Kidney (tissue), 22 donors: ENCODE measurements at places on chromosomes 3 and 15. TPM values are rescaled to one million over a fixed set of nuclear protein-coding genes. Genes with fewer than 3 reads are reported as not detected.

The DGKG gene
- polyA plus RNA-seq, result 0.95 TPM

- DNase-seq, result peak; percentile 11
These were observed 41.4 kb downstream of the EOMES start for GRCh38 chr3:27680517-27681246.

DNA sequence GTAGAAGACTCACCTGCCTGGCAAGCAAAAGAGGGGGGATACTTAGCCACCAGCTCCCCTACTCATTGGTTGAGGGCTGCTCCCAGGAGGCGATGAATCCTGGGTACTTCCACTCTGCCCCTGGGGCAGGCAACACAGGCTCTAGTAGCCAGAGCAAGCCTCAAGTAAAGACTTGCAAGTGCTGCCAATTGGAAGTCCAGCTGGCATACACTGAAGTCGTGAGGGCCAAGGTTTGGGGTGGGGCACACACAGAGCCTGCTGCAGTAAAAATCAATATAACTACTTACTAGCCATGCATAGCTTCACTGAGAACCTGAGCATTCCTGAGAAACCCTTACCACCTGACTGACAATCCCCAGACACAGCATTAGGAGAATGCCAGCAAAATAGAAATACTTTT, 123.0 kb upstream of the EIF1B start:
- no peak for DNase-seq

DNA sequence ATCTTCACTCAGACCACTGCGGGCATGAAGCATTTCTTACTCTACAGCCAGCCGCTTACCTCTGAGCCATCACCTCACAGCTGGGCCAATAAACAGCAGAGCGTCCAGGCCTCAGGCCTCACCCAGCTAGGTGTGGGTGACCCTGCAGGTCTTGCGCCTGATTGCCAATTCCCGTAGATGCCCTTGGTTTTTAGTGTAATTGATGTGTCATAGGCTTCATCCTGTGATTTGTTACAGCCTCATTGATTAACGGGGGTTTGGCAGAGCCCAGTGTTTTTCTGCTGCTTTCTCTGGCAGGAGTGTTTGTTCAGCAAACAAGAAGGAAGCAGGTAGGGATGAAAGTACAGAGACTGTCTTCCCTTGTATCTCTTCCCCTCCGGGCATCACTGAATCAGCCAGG, 49.6 kb upstream of the BNIP2 start:
- no peak for DNase-seq

DNA sequence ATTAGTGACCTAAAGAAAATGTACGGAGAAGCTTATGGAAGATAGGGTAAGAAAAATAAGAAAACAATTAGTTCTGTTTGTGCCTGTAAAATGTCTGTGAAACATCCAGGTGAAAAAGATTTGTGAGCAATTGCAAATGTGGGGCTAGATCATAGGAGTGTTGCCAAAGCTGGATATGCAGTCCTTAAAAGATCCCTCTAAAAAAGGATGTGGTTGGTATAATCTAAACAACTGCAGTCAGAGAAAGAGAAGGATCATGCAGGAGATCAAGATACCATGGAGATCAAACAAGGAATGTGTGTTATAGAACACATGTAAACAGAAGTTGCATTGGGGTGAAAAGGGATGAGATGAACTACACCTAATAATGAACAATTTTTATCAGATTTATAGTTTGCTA, 116.8 kb downstream of the ALCAM start:
- no peak for DNase-seq

- no peak for DNase-seq
These were observed 23.9 kb downstream of the ILDR1 start for GRCh38 chr3:121998030-121998580.

DNA sequence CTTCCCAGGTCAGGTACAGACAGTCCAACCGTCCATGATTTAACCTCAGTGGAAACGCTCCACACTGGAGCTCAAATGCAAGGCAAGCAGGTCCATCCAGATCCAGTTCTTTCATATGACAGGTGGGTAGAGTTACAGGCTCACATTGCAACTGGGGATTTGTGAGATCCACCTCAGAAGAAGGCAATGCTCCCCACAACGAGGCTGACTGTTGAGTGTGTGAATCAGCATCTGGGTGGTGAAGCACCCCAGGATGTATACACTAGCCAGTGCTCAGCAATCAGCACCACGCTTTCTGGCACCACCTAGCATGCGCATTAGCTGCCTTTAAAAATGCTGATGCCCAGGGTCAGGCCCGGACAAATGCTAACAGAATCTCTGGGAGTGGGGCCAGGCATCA, 343.5 kb upstream of the ICE2 start:
- no peak for DNase-seq

DNA sequence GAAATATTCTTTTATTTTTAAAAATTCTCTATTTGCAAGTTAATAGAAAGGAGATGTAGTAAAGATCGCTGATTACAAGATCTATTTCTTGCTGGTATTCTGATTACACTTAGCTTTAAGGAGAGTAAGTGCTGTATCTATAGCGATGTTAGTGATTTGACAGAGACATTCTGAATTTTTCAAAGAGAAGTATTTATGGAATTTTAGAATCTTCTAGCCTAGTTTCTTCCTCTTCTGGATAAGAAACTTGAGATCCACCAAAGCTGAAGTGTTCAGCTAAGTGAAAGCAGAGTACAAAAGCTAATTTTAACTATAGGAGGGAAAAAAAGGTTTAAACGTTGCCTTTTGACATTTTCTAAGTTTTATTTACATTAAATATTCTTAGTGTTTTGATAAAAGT, 72.1 kb upstream of the RARB start:
- DNase-seq, result no peak

DNA sequence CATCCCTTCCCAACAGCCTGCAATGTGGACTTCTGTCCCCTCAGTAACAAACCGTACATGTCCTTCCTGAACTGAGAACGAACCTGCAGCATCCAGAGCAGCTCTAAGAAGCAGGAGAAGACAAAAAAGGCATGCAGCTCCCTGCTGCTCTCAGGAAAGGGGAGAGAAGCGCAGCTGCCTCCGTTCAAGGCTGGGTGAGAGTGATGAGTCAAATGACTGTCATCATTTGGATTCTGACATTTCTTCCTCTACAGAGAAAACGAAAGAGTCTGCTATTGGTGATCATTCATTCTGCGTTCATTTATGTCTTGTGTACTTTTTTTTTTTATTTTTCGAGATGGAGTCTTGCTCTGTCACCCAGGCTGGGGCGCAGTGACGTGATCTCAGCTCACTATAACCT, 677.8 kb downstream of the FHIT start:
- no peak for DNase-seq

The POTEB2 gene
- not detected for polyA plus RNA-seq

DNA sequence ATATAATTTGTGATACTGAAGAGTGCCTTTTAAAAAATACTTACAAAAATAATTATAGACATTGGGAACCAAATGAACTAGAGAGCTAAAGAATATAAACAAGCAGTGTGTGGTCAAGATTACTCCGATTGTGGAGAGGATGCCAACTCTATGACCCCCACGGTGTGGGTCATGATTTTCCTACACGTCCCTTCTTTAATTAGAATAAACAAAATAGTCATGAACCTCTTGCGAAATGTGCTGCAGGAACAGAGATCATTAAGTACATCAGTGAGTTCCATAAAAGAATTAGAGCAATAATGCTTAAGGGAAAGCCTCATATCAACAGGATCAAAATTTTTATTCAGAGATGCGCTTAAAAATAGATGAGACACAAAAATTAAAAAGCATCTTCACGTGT, 476.6 kb upstream of the ROBO1 start:
- DNase-seq, result no peak

DNA sequence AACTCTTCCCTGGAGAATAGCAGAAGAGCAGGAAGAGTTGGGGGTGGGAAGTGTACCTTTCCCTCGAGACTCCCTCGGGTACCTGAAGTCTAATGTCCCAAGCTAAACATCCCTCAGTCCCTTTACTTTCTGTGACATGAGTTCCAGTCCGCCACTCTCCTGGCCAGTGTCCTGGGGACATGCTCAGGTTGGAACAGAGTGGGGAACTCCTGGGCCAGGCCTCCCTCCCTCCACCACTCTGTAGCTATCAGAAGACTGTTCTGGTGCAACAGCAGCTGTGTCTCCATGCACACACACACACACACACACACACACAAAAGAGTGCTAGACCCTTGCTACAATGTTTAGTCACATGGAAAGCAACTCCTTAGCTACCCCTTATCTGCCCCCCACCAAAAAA, 155.0 kb upstream of the HES1 start:
- no peak for DNase-seq

The BCHE gene
- 2.8 TPM for polyA plus RNA-seq

The STAB1 gene
- polyA plus RNA-seq, result 98.4 TPM

- no peak for DNase-seq
These were observed 56.2 kb downstream of the SLC6A6 start for GRCh38 chr3:14458434-14459275.

The TFDP2 gene
- 38.7 TPM for polyA plus RNA-seq

The CCR8 gene
- not detected for polyA plus RNA-seq

The WDR49 gene
- polyA plus RNA-seq, result 0.43 TPM

GRCh38 chr15:90603893-90604292, 74.2 kb downstream of the CRTC3 start:
- DNase-seq, result no peak

- no peak for DNase-seq
These were observed 18.6 kb upstream of the ADGRG7 start for GRCh38 chr3:100590840-100591147.

The IQCF2 gene
- not detected for polyA plus RNA-seq

DNA sequence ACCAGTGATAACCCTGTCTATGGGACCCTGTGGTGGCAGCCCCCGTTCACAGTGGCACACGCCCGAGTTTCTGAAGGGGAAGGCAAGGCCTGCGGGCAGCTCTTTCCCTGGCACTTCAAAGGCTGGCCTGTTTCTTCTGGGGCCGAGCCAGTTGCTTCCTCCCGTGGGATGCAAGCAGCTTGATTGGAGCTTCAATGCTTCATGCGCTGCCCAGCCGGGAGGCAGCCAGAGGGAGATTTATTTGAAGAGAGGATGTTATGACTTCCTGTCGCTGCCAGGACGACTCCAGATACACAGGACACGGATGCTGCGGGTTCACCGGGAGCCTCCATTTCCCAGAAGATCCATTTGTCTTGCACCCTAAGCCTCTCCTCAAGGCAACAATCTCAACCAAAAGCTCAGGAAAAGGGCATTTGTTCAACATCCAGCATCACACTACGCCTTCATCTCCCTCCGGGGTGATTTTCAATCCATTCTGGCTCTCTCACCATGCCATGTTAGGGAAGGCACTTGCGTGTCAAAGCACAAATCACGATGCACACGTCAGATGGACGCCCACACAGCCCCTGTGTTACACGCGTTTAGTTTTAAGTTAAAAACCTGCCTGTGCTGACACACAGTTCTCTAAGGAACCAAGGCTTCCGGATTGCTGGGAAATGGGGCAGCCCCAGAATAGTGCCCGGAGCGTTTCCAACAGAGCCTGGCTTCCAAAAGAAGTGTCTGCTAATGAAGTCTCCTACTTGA, 330.2 kb downstream of the OCA2 start:
- no peak for DNase-seq

GRCh38 chr3:132556508-132557159, 40.4 kb upstream of the ACKR4 start:
- DNase-seq, result no peak

DNA sequence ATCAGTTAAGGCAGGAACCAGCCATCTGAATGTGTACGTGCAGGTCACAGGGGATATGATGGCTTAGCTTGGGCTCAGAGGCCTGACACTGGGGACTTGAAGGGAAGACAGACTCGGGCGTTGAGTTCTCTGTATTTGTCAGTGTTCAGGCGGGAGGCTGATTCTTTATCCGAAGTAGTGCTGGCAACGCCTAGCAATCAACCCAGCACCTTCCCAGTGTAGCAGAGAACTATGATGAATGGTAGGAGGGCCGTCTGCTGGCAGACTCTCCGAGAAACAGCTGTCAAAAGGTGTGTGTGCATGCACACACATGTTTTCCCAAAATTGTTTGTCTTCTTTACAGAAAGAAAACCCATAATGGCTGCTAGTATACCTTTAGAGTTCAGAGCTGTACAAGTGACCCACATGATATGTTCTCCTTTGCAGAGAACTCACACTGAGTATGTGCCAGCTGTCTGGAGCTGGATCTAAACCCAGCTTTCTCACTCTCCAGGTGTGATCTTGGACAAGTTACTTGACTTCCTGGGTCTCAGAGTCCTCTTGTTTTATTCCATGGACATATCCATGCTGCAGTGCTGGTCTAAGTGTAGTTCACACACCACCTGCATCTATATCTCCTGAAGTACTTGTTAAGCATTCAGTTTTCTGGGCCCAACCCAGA, 74.5 kb upstream of the LARS2 start:
- DNase-seq, result no peak

GRCh38 chr3:177824190-177824786, 627.0 kb upstream of the TBL1XR1 start:
- DNase-seq, result peak; percentile 86

The GCSAM gene
- polyA plus RNA-seq, result not detected

The SERPINI1 gene
- polyA plus RNA-seq, result 35.3 TPM

DNA sequence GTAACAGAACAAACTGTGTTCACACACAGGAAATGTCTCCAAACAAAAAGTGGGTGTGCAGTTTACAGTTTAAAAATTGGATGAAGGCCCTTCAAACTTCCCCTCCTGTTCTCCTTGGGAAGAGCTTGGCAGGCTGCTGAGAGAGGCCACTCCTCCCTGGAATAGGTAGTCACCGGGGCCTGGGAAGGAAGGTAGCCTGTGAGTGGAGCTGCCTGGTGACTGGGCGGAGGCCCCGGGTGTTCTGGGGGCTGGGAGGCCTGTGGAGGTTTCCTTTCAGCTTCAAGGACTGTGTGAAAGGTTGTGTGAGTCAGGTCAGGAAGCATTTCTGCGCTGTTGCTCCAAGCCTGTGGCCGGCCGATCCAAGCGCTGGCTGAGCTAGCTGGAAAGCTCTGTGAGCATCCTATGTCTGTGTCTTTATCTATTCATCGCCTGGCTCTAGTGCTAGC, 14.1 kb downstream of the SLCO3A1 start:
- DNase-seq, result no peak

- DNase-seq, result no peak
These were observed 6.4 kb downstream of the CMSS1 start for GRCh38 chr3:99823723-99824711.

DNA sequence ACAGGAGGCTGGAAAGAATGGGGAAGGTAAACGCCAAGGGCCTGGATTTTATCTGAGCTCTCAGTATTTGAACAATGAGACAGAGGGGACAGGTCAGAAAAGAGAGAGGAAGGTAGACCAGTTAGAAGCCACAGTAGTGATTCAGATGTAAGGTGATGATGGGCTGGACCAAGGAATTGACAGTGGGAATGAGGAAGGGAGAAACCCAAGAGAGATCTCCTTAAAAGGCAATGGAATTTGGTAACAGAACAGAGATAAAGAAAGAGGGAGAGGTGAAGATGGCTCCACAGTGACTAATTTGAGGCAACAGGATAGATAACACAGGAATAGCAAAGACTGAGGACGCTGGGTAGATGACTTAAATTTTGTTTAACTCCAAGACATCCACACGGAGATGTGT, 11.4 kb upstream of the HEG1 start:
- DNase-seq, result no peak

The SLC6A11 gene
- polyA plus RNA-seq, result not detected

DNA sequence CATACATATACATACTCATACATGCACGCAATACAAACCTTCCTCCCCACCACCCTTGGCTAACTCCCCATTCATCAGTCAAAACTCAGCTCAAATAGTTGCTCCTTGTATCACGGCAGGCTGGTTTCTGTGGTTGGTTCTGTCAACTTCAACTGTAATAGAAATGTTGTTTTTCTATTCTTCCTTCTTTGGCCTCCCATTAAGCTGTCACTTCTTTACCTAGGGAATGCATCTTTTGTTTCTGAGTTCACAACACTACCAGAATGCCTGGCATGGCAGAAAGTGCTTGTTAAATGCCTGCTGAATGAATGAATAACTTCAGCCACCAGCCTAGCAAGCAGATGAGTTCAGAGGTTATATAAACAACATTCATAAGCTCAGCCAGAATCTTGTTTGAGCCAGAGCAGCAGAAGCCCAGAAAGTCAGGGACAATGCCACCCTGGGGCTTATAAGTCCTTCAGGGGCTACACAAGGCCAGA, 63.1 kb downstream of the B3GALNT1 start:
- DNase-seq, result no peak
